NCI-H2081 treated with DMSO at 0.1 percent for 48 hours (cell line): ENCODE measurements at places on chromosomes 5 and 9.

- DNase-seq: no peak
Measured at GRCh38 chr5:112710896-112711295, 26.8 kb upstream of the APC start.

- no peak for DNase-seq
Measured at GRCh38 chr9:35871545-35871944, 1.3 kb upstream of the OR13J1 start.

DNA sequence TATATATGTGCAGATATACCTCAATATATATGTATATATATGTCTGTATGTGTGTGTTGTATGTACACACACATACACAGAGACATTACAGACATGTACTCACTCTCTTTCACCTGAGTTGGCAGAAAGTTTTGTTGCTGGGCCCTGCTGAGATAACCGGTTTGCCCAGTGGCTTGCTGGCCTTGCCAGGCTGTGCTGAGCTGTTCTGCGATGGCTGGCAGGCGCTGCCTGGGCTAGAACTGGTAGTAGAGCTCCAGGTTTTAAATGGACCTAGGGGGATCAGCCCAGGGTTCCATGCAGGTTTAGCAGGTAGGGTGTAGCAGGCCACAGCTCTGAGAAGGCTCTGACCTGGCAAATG lies 394.3 kb downstream of the GADD45G start:
- DNase-seq: no peak

GRCh38 chr9:70902692-70903131 lies 218.7 kb downstream of the TRPM3 start:
- no peak for DNase-seq

- DNase-seq: no peak
Measured at GRCh38 chr9:122261469-122261881, 3.2 kb downstream of the RBM18 start.

- no peak for DNase-seq
Measured at GRCh38 chr5:177490311-177490991, 7.0 kb downstream of the PDLIM7 start.

DNA sequence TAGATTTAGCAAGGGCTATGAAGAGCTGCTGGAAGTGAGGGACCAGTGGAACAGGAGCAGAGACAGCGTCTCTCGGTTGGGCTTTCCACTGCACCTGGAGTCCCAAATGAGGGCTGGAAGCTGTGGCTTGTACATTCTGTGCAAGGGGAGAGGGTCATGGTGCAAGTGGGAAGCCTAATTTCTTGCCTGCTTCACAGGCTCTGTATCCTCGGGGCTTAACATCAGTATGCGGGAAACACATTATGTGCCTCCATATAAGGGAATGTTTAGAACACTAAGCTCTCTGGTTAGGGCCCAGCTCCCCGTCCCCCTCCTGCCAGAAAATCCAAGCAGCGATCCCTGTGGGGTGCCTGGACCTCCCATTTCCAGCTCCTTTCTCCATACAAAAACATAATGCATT lies 89.0 kb upstream of the NIPAL4 start:
- no peak for DNase-seq

DNA sequence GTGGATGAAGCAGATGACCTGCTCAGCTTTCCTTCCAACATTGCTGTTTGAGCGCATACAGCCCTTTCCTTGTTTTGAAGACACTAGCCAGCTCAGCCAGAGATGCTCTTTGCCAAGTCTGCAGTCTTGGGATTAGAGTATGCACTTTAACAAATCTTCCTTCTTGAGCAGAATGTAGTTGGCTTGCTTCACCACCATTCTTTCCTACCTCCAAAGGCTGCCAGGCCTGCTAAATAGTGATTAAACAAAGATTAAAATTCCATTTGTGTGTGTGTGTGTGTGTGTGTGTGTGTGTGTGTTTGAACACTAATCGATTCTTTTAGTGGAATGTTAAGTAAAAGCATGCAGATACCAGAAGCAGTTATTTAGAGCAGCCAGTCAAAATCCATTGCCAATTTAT lies 97.6 kb downstream of the GALNT10 start:
- DNase-seq: no peak

DNA sequence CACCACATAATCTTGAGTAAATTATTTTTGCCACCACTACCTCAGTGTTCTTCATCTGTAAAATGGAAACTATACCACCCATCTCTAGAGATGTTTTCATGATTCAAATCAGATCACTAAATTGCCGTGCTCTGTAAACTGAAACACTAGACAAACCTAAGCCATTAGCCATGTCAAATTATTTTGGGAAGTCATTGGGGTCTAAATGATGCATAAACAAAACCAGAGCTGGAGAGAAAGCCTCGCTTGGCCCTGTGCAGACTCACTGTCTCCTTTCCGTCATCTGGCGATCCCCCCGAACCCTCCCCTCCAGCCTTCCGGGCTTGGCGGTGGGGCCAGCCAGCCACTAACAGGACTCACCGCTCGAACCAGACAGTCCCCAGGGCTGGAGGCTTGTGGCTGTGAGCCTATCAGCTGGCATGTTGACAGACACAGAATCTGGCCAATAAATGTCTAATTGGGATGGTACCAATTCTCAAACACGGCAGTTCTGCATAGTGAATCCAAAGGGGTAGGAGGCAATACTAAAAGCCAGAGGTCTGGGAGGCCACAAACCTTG lies 256.5 kb downstream of the SEC61B start:
- DNase-seq: no peak

DNA sequence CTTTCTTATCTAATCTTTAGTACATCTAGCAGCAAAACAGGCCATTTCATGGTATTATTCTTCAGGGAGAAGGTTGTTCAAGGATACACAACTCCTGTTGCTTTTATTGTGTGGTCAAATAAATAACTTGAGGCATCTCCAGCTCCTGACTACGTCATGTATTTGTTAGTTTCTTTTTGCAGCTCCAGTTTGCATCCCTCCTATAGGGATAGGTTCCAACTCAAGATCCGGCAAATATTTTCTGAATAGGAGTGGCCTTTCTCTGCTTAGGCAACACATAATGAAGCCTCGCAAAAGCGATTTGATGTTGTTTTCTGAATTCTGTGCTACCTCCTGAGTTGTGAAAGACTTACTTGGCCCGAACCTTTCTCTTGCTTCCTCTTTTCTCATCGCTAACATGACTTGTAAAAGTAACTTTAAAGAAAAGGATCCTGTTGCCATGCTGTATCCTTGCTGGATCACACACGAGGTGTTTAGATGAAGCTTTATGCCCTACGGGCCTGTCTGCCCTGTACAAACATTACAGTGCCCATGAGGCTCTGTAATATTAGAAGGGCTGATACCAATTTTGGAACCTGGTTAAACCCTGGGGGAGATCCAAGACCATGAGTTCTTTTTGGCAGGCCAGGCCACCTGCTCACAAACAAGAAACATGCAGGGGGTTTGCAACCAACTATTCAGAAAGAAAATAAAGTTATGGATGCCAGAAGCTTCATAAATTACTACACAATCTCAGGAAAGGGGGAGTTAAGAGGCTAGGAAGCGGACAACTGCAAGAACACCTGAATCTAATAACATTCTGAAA lies 149.8 kb upstream of the FGF10 start:
- no peak for DNase-seq

GRCh38 chr5:173721601-173722232 lies 105.3 kb upstream of the BOD1 start:
- DNase-seq: no peak

DNA sequence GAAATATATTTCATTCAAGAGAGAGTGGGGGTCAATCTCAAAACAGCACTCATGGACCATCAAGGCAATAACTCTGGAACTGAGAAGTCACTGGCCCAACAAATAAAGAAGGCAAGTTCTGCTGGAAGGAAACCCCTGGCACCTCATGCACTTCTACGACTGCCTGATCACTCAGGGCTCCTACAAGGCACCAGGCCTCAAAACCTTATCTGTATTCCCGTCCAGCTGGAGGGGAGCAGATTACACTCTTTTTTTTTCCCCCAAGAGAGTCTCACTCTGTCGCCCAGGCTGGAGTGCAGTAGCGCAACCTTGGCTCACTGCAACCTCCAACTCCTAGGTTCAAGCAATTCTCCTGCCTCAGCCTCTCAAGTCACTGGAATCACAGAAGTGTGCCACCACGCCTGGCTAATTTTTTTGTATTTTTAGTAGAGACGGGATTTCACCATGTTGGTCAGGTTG lies 49.9 kb downstream of the P4HA2 start:
- DNase-seq: no peak

- DNase-seq: no peak
Measured at GRCh38 chr9:35598866-35599590, 6.0 kb upstream of the TESK1 start.
